Tibial nerve (tissue), 4 donors: ENCODE measurements at places on chromosomes 7 and 10. TPM values are rescaled to one million over a fixed set of nuclear protein-coding genes. Genes with fewer than 3 reads are reported as not detected.

DNA sequence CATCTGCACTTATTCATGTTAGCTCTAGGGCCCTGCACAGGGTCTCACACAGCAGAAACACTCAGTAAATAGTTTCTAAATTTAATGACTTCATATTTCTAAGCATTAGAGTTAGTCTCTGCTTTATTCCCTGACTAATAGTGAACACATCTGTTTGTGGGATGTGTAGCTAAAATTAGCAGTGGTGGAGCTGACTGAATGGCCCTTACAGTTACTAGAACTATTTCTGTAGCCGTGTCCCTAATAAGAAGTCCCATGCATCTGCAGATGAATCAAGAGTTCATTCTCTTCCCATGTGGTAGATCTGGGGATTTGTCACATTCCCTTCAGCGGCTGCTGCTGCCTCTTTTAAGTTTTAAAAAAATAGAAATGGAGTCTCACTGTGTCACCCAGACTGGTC, 11.7 kb downstream of the MAP3K8 start:
- no peak for DNase-seq

DNA sequence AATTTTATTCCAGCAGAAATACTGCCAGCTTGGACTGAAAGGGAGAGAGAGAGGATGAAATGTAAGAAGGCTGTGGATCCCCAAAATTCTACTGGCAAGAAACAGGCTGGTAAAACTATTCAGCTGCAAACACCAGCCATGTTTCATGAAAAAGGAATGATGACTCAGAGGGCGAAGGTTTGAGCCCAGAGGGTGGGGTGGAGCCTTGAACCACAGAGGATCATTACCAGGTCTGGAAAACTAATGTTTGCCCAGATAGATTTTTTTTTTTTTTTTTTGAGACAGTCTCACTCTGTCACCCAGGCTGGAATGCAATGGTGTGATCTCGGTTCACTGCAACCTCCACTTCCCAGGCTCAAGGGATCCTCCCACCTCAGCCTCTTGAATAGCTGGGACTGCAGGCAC, 41.7 kb upstream of the NRF1 start:
- DNase-seq, result no peak

- DNase-seq, result no peak
Measured at GRCh38 chr10:59628456-59628855, 81.2 kb downstream of the SLC16A9 start.

- no peak for DNase-seq
Measured at GRCh38 chr7:99019523-99020412, 124.1 kb downstream of the SMURF1 start.

DNA sequence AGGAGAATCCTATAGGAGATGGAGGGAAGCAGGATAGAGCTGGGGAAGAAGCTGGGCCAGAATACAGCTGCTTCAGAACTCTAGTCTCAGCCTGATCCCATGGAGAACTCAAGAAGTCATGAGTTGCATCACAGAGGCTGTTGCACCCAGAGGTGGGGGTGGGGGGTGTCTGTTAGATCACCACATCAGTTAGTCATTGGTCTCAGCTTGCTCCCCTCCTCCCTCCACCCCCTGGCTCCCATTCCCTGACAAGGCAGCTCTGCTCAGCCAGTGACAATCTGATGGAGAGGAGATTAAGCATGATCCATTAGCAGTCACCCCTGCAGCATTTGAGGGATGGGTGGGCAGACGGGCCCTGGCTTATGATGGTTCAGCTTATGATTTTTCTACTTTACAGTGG, 58.4 kb upstream of the FGL2 start:
- no peak for DNase-seq

GRCh38 chr10:17348501-17349349, 105.7 kb downstream of the ST8SIA6 start:
- peak; percentile 10 for DNase-seq

DNA sequence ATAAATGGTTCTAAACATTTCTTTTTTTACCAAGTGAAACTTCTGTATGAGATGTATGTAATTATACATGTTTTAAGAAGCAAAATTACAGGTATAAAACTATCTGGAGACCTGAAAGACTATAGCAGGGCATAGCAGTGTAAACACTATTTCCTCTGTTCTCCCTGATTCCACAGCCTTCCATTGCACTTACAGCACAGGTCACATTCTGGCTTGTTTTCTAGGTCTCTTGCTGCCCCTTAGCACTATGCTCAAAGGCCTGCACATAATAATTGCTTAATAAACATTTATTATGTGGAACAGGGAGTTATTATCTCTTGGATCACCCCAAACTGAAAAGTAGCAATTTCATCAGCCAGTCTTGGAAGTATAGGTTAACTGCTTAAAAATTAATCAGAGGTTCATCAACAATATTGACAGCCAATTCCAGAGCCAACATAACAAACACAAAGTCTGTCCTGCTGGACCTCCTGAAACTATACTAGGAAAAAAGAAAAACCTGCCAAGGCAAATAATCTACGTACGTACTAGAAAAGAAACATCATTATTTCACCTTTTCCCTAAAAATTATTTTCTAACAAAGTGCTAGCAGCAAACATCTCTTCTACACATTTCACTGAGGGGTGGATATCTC, 43.2 kb downstream of the PANK1 start:
- DNase-seq, result no peak

DNA sequence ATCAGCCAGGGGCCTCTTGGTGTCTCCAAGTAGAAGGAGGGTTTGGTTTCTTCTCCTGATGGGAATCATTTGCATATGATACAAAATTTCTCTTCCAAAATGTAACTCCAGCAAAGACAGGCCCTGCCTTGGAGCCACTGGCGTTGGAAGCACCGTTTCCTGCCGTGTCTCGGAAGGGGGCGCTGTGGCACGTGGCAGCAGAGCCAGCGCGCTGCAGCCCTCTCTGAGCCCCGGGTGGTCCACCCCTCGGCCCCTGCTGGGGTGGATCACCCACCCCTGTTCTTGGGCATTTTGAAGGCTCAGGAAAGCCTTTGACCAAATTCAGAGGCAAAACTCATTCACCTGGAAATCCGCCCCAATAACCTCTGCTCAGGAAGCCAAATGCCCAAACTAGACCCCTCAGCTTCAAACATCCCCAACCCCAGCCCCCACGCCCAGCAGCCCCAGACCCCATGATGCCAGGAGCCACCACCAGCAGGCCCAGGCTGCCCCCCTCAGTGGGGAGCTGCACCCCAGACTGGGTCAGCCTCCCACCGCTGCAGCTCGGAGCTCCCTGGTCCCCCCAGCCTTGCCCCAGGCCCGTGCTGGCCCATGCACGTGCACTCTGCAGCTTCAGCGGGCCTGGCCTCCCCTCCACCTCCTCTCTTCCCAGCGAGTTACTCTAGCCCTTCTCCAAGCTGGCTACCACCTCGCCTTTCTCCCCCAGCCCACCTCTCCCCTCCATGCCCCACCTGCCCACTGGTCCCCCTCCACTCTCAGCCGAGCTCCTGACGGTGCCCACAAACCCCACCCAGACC, 29.5 kb upstream of the ELFN1 start:
- no peak for DNase-seq

DNA sequence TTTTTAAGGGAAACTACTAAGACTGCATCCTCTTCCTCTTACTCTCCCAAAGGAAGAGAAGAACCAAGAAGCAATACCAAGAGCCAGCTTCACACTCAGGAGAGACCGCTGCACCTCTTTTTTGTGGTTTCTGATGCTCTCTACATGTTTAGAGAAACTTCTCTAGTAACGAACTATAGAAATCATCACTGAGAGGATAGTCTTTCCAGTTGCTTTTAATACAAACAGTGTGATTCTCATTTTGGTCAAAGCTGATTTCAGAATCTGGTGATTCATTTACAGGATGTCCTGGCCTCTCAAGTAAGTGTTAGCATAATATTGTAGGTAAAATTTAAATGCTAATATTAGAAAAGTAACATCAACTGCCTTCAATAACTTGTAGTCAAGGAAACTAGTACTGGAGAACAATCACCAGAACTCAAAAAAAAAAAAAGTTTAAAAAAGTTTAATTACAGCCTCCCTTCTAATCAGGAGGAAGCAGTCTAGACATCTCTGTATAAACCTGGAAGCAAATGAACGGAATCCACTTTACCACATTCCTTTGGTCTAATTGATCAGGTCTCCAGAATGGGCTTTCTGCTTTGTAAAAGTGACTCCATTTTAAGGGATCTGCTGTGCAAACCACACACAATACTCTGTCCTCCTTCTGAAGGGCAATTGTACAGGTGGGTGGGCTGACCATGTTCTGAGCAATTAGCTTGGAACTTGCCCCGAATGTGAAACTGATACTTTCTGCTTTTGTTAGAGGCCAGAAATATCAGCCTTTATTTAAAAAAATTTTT, 3.0 kb downstream of the LAMB1 start:
- no peak for DNase-seq

Gene OLAH
- total RNA-seq, result 5.7 TPM

Gene PAPOLB
- 1.5 TPM for total RNA-seq

Gene OPN1SW
- total RNA-seq, result not detected
